ENCODE measurements at places on chromosomes 12 and 14.

- DNase-seq = no peak
These were observed 152.2 kb upstream of the SLC38A2 start for GRCh38 chr12:46524778-46525177.

DNA sequence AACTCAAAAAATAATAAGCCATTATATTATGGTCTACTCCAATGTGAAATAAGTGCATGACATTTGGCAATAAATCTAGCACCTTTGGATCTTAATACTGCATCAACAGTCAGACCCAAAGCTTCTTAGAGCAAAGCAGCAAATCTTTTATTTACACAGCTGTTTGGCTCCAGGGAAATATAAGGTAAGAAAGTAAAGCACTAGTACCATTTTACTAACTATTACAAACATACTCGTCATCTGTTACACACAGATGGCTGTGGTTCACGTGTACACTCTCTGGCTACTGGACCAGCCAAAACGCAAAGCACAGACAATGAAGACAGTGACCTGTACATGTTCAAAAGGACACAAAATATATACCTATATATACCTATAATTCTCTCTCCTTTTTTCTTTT is 2.8 kb downstream of the FGD6 start:
- no peak for DNase-seq

DNA sequence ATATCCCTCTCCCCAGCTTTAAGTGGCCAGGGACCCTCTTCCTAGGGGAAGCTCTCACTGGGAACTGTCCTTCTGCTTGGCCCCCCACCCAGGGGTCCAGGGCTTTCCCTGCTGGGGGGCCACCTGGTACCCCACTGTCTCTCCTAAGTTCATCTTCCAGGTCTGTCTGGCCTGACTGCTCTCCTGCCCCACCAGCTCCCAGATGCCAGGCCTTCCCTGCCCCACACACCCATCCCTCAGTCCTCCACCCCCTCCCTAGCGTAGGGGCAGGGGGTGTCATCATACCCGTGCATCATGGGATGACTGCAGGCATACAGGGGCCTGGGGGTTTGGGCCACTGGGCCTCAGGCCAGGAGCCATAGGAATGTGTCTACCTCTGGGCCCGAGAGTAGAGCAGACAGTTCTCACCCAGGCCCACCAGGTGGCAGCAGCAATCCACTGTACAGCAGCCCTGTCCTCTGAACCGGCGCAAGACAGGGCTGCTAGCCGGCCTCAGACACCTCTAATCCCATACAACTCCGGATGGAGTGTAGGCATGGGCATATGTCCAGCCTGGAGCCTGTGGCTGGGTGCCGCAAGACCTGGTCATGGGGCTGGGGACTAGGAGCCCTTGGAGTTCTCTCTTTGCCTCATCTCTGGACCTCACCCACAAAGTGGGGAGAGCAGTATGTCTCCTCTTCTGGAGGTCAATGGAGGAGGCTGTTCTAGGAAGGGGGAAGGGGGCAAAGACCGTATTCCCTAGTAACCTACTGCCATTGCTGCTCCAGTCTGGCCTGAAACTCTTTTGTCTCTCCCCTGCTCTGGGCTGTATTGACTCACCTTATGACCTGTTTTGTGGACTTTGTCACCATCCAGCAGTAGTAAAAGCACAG is 10.0 kb upstream of the SMARCD1 start:
- DNase-seq = peak; percentile 87

DNA sequence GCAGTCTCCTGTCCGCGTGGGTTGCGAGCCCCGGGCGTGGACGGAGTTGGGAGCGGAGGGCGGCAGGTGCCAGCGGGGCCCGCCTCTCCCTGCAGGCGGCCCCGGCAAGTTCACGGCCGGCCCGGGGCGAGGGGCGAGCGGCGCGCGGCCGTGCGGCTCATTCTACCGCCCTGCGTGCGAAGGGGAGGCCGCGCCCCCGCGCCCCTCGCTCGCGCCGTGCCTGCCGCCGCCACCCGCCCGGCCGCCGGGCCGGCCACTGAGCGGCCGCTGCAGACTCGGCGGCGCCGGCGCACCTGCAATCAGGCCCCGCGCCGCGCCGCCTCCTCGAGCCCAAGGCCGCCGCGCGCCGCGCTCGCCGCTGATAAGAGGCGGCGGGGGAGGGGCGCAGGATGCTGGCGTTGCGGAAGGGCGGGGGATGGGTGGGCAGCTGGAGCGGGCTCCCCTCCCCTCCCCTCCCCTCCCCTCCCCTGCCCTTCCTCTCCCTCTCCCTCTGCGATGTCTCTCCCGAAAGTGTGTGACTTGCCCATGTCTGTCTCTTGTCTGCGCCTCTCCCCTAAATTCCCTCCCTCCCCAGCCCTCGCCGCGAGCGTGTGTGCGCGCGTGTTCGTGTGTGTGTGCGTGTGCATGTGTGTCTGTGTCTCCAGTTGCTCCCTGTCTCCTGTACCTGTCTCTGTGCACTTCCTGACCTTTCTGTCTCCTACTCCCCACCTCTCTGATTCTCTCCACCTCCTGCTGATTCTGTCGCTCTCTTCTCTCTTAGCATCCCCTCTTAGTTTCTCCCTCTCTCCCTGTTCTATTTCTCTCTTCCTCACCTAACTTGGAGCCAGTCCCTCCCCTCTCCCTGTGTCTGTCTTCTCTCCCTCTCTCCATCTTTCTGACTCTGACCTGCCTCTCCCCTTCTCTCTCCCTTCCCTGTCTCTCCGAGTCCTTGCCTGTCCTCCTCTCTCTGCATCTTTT is 768.1 kb upstream of the TBX3 start:
- peak; percentile 62 for DNase-seq

DNA sequence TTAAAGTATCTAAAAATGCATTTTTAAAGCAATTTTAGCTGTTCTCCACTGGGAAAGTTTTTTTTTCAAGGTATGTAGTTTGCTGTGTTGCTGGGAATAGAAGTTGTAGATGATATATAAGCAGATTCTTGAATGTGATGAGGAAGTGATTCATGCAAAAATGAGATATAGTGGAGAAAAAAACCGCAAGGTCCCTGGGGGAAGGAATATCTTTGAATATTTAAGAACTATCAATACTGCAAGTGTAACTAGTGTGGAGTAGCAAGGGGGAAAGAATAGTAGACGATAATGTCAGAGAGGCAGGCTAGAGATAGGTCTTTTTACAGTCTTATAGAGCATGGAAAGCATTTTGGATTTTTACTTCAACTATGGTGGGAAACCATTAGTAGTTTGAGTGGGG is 42.5 kb downstream of the PTCSC3 start:
- DNase-seq = no peak

- DNase-seq = peak; percentile 36
These were observed 12.1 kb downstream of the VASH1 start for GRCh38 chr14:76773188-76773885.

DNA sequence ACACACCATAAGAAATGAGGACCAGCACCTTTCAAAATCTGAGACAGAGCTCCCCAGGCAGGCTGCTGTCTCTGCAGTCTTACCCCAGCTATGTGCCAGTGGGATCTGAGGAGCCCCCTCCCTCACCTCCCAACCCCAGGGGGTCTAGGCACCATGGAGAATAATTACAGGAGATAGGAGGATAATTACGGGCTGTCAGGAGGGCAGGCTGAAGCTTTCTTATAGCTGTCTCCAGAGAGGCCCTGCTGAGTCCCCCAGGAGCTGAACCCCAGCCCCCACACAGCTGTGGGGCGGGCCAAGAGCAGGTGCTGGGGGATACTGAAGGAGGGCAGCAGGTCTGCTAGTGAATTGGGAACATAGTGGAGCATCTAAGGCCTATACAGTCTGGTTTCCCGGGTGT is 6.8 kb downstream of the CPNE6 start:
- DNase-seq = no peak

GRCh38 chr12:74538491-74539258 is 1.0 kb downstream of the ATXN7L3B start:
- DNase-seq = peak; percentile 19

DNA sequence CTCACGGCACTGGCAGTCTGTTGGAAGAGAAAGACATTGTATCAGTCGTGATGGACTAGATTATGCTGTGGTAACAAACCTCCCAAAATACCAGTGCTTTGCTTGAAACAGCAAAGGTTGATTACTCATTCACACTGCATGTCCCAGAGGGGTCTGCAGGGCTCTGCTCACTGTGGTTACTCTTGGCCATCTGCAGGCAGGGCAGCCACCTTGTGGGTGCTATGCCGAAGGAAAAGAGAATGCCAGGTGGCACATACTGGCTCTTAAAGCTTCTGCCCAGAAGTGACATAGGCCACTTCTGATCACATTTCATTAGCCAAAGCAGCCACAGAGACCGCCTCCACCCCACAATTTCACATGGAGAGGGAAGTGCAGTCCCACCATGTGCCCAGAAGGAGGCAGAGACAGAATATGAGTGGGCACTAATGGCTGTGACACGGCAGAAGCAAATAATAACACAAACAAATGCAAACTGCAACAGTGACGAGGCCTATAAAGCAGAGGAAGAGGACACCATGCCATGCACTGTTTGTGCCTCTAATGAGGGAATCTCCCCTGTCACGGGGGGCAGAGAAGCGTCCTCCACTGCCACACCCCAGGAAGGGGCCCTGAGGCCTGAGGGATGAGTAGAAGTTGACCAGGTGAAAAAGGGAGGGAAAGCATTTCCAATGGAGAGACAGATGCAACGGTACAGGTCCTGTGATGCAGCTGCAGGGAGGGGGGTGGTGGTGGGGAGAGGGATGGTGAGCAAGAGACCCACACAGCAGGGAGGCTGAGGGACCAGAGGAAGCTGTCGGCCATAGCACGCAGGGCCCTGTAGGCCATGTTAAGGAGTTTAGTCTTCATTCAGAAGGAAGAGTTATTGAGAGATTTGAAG is 51.7 kb upstream of the KICS2 start:
- no peak for DNase-seq

Measured in LoVo (cell line).